Stimulated activated memory B cell treated with anti-CD40 and anti-IgM and Interleukin-4, amounts not matched to agents 10 μg/mL and 1 μg/mL and 100 μg/mL, for 72 hours (primary cell): ENCODE measurements at places on chromosomes 5 and 9.

DNA sequence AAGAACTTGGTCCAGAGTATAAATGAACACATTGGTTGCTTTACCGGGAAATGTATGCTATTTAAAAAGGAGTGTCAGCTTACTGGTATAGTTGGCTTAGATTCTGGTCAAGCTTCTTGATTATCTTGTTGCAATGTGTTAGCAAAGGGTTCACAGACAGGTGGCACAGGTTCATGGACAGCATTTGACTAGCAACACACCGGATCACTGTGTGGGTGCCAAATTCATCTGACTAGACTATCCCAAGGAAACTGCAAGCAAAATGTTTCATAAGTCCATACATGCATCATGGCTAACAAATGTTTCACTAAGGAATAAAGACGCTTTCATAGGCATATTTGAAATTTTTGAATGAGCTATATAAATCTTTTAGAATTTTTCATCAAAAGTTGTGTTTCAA lies 274.1 kb downstream of the PLK2 start:
- ATAC-seq = no peak

GRCh38 chr9:135618866-135619598 lies 20.3 kb downstream of the GLT6D1 start:
- peak; percentile 3 for ATAC-seq

DNA sequence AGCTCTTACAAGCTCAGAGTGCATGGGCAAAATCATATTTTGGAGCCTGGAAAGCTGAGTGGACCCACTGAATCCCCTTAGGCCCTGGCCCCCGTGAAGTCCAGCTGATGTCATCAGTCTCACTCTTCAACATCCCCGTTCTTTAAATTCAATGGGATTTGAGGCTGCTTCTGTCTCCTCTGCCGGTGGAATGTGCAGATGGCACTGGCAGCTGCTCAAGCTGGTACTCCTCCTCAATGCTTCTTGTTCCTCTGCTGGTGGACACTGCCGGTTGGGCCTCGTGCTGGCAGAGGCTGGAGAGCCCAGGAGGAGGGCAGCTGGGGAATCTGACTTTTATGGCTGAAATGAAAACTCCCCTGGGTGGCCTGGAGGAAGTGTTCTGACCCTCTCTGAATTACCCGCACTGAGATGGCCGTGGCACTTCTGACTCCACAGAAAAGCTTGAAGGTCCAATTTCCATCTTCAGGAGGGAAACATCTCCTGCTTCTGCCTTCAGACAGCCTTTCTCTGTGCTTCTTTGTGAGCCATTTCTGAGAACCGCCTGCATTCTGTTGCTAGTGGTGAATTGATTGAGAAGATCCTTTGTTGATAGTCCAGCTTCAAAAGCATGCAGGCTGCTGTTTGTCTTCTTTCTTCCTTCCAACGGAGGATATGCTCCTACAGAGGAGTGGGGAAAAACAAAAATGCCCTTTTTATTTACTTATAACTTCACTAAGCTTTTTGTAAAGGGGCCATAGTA lies 298.9 kb downstream of the TMEM38B start:
- ATAC-seq = no peak

DNA sequence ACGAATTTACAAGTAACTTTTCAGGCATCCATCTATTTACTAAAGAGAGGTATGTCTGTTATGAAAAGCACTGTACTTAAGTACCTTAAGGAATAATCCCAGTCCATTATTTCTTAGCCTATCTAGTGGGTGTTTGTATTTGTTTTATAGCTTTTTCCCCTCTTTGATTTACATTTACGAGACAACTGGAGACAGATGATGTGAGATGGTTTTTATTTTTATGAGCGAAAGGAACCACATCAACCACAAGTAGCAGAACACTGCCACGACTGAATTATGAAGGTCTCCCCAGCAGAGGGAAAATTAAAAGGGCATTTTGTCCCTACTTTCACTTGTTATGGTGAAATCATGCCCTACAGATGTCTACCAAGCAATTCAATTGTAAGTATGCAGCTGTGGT lies 357.8 kb downstream of the NFIB start:
- ATAC-seq = no peak

GRCh38 chr5:100832252-100833230 lies 70.5 kb downstream of the ST8SIA4 start:
- ATAC-seq = no peak

DNA sequence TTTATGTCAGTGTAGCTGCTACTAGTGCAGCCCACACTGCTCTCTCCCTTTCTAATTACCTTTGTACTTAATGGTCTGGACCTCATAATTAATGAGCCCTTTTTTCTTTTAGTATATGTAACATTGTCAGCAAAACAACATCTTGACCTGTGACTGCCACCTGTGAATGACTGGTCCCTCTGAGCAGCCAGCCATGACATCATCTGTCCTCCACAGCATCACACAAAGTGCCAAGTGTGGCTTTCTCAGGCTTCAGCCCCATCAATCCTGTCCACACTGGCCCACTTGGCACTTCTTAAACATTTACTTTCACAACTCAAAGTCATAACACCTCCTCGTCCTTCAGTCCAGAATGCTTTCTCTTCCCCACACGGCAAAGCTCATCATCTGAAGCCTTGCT lies 104.7 kb downstream of the GPR21 start:
- no peak for ATAC-seq

GRCh38 chr5:13179407-13180087 lies 764.9 kb downstream of the DNAH5 start:
- ATAC-seq = no peak
